ENCODE measurements at places on chromosomes 1 and 21.

- no peak for DNase-seq
These were observed 84.4 kb upstream of the PRMT6 start for GRCh38 chr1:106972074-106972473.

GRCh38 chr1:35572296-35572695, 818 bp upstream of the TFAP2E start:
- DNase-seq = no peak

DNA sequence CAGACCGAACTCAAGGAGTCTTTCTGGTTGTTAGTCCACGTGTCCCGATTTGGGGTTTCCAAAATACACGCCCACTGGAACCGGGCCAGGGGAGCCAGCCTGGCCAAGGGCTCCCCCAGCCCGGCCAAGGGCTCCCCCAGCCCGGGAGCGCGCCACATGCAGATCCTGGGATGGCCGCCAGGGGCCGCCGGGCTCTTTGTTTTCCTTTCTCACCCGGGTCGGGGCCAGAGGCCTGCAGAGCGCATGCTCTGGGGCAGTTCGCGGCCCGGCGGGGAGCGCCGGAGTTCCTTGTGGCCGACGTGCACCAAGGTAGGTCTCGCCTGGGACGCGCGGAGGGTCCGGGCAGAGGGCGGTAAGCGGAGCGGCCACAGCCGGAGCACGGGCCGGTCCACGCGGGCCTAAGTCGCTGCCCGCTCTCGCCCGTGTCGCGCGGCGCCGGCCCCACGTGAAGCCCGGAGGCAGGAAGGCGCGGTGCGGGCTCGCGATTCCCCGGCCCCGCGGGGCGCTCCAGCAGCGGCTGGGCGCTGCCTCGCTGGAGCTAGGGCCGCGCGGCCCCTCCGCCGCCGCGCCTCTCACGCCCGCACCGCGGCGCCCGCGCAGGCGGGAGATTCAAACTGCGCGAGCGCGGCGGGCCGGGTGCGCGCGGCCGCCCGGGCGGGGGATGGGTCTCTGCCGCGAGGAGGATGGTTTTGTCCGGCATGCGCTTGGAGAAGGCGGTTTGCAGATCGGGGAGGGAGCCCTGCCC, 12.3 kb downstream of the RCC1 start:
- DNase-seq = peak; percentile 85

GRCh38 chr21:32940079-32941014, 85.4 kb upstream of the OLIG2 start:
- DNase-seq = peak; percentile 56

- DNase-seq = no peak
These were observed 2.1 kb downstream of the CLCC1 start for GRCh38 chr1:108961198-108961597.

DNA sequence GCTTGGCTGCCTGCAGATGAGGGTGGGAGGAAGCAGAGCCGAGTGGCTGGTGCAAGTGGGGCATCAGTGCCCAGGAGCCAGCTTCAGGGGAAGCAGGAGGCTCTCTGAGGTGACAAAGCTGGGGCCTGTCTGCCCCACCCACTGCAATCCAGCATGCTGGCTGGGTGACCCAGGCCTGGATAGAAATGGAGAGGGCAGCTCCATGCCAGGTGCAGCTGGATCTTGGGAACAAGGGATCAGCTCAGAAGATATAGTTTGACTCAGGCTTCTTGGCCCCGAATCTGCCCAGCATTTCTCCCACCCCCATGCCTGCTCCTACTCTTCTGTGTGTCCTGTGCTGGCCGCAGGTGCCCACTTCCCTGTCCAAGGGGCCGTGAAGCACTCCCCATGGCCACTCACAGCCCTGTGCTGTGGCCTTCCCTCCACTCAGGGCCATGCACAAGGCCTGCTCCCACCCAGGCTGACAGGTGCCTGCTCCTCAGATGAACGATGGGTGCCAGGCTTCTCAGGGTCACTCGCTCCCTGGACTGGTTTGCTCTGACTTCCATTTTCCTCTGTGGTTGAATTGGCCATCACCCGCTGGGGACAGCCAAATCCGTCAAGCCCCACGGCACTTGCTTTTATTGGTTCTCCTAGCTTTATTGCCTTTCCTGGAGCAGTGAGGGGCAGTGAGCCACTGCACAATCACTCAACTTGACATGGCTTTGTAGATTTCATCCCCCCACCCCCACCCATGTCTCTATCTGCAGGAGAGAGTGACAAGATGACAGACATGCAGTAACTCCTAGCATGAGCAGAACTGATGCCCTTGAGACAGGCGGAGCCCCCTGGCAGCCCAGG, 174.8 kb upstream of the VAMP3 start:
- no peak for DNase-seq

DNA sequence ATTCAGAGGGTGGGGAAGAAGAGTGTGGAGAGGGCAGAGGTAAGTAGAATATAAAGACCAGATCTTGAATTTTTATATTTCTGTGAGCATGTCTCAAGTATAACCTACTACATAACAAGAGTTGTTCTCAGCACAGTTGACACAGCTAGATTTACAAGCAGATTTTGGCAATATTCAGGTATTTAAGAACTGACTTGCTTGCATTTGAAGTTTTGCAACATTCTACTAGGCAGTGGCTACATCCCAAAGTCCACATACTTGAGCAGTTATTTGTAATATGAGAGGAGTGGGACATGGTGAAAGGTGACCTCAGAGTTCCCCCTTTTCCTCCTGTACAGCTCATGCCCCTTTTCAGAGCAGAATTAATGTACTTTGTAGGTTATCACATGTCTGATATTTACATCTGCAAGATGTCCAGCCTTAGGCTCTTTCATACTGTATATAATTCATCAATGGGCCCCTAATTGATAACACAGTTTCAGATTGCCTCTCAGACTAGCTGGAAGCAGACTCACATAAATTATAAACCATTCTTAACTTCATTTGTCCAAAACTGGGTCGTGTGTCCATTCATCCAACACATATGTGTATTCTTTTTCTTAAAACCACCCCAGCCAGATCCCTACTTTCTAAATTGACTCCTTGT, 136.7 kb upstream of the RAVER2 start:
- peak; percentile 7 for DNase-seq

- DNase-seq = no peak
These were observed 100.5 kb downstream of the GLIS1 start for GRCh38 chr1:53638360-53639035.

GRCh38 chr1:201485184-201485774, 16.3 kb upstream of the PHLDA3 start:
- no peak for DNase-seq

DNA sequence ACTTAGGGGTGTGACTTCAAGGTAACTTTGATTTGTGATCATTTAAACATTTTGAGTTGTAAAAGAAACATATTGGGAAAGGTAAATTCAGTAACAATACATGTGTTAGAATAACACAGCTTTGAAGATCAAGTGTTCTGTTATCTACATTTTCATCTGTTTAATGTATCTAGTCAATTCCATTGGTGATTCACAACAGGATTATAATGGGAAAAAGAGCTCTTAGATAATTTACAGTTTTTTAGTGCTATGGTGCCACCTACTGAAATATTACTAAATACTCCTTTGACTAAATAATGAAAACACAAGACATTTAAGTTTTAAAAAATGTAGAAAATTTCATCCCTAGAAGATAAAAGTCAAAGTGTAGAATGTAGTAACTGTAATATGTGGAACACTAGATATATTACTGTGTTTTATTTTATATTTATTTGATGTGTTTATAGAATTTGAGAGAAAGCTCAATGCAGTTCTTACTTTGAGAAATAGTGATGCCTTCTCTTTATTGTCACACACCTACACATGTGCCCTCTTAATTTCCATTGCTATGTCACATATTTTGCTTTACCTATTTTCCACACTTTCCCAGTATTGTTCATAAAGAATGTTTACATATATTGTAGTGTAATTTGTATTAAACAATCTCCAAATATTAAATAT, 47.4 kb downstream of the PTPRC start:
- DNase-seq = peak; percentile 76

DNA sequence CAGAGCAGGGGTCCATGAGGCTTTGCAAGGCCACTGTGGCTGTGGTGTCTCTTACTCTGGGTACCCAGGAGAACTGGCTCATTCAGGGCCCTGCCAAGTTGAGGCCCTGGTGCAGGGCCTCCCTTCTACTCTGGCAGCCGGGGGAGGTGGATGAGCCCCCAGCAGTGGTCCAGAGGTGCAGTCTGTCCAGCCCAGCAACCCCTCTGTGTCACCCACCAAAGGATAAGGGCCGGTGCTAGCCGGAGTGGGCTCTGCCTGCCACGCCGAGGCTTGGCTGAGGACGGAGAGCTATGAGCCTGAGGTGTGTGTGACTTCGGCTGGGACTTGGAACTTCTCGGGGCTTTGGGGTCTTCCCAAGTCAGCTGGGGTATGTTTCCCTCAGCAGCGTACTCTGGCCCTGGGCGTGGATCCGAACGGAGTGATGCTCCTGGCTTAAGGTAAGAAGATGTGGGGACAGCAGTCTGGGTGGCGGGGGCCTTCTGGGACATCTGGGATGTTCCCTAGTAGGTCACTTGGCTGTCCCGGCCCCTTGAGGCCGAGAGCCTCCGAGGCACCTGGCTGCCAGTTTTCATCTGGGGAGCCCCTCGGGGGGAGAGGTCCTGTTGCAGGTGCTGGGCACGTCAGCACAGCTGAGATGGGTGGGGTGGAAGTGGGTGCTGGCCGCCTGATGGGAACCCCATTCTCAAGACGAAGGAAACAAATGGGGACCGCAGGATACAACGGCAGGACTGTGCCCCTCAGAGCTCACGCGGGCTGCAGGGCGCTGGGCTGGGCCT, 25.9 kb downstream of the RUNX3 start:
- DNase-seq = no peak

DNA sequence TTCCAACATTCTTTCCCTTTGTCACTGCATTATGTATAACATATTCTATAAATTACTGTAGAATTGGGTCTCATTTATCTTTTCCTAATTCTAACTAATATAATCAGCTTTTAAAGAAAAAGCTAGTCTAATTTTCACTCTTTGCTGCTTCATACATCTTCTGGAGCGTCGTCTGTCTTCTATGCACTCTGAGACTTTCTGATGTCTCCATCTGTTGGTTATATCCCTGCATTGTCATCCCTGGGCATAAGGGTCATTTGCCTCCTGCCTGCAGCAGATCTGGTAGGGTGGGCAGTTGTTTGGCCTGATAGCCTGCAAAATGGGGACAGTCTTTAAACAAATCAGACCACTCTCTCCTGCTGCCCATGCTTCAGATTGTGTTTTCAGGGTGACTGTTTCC, 40.8 kb upstream of the DYNLT5 start:
- DNase-seq = no peak

DNA sequence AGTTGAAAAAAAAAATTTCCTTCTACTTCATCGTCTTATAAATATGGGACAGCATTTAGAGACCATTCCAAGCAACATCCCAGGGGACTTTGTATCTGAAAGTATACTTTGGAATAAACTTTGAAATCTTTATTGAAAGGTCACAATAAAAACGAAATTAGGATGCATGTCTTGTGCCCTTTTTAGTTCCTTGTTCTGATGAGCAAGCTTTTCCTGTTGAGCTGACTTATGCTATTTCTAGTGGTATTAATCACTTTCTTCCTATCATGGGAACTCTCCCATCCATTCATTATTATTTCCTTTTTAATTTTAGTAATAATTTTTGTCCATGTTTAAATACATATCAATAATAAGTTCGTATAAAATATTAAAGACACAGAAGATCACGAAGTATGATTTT, 4.0 kb upstream of the GBP2 start:
- no peak for DNase-seq

DNA sequence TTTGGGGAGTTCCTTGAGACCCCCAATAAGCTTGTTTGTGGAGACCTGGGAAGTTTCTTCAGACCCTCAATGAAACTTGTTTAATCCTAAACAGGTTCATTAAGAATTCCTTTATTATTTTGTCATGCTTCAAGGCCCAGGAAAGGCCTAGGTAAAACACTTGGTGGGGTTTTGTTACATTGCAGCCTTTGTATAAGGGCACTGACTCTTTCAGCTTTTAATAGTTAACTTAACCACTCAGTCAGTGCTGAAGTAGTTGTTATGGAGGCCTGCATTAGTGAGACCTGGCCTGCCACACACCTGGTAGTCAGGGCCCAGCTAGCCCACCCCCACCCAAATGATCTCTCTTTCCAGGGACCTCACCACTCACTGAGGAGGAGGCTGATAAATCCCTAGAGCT, 103.7 kb downstream of the FCRL5 start:
- DNase-seq = no peak

- no peak for DNase-seq
These were observed 4.3 kb downstream of the RAB25 start for GRCh38 chr1:156065212-156065611.

GRCh38 chr1:229229137-229229720, 41.7 kb upstream of the RAB4A start:
- DNase-seq = no peak

- peak; percentile 67 for DNase-seq
These were observed 16.0 kb upstream of the SCCPDH start for GRCh38 chr1:246708166-246708565.

DNA sequence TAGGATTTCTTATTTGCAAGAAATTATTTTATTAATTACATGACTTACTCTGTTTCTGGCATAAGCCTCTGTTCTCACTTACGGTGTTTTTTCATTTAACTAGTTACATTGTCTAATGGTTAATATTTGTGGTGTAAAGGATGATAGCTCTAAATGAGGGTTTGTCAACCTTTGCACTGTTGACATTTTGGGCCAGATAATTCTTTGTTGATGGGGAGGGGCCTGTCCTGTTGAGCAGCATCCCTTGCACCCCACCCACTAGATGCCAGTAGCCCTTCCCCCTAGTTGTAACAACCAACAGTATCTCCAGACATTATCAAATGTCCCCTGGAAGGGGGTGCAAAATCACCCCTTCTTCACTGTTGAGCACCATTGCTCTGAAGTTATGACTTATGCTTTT, 83.6 kb upstream of the SLC44A3 start:
- DNase-seq = no peak

DNA sequence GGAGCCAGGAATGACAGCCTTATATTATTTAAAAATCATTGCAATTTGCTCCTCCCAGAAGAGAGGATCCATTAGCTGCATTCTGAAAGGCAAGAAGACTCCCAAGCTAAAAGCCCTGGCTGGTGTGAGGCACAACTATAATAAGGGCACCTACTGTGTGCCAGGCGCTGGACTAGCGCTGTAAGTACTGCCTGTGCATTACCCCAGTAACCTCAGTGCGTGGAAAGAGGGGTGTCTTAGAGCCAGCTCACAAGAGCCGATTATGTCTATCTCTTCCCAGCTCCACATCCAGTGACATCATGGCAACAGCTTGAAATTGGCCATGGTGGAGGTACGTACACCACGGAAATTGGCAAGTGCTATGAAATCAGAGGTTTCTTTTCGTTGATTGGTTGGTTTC, 141.7 kb upstream of the IRF2BP2 start:
- no peak for DNase-seq

- DNase-seq = peak; percentile 71
These were observed 5.6 kb upstream of the FAM131C start for GRCh38 chr1:16078925-16079656.

GRCh38 chr1:115355069-115355468, 17.0 kb upstream of the NGF start:
- DNase-seq = no peak

- no peak for DNase-seq
These were observed 40.5 kb downstream of the CD34 start for GRCh38 chr1:207870306-207871031.

DNA sequence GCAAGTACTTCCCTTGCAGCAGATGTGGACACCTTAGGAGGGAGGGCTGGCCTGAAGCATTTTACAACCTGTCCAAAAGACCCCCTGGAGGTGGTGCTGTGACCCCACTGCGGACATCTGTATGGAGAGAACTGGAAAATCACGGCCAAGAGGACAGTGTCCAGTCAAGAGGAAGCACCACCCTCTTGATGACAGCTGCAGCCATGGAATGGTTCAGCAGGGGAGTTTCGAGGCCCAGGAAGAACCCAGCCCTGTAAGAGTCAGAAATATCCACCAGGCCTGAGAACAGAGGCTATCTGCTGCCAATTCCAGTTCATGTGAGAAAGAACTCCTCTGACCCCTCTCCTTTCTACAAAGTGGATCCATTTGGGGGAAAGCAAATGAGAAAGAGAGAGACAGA, 126.8 kb downstream of the PLXNA2 start:
- no peak for DNase-seq
